ENCODE measurements at places on chromosomes 4 and X.

DNA sequence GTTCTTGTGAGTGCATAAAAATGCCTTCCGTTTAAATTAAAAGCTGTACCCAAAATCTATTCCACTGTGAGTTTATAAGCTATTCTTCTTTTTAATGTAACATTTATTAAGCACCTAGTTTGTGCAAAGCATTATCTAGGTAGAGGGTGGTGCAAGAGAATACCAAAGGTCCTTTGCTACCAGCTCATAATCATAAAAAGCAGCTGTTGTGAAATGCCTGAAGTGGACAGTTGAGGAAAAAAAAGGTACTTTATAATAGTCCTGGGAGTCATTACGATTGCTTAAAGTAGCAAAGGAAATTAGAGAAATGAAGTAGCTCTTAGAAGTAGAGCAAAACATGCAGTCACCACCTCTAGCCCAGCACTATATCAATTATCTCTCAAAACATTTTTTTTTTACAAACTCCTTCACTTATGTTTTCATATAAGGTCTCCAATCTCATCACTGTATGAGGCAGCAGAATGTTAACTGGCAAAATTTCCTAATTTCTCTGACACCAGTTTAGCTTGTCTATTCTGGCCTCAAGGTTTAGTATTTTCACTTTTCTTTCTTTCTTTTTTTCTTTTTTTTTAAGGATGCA, 2.1 kb downstream of the MBNL3 start:
- no peak for DNase-seq

GRCh38 chrX:1358793-1359476, 22.4 kb downstream of the IL3RA start:
- DNase-seq = no peak

GRCh38 chr4:23476515-23477090, 413.2 kb downstream of the PPARGC1A start:
- DNase-seq = no peak

- DNase-seq = peak; percentile 58
Measured at GRCh38 chr4:150181536-150181935, 103.3 kb downstream of the DCLK2 start.

DNA sequence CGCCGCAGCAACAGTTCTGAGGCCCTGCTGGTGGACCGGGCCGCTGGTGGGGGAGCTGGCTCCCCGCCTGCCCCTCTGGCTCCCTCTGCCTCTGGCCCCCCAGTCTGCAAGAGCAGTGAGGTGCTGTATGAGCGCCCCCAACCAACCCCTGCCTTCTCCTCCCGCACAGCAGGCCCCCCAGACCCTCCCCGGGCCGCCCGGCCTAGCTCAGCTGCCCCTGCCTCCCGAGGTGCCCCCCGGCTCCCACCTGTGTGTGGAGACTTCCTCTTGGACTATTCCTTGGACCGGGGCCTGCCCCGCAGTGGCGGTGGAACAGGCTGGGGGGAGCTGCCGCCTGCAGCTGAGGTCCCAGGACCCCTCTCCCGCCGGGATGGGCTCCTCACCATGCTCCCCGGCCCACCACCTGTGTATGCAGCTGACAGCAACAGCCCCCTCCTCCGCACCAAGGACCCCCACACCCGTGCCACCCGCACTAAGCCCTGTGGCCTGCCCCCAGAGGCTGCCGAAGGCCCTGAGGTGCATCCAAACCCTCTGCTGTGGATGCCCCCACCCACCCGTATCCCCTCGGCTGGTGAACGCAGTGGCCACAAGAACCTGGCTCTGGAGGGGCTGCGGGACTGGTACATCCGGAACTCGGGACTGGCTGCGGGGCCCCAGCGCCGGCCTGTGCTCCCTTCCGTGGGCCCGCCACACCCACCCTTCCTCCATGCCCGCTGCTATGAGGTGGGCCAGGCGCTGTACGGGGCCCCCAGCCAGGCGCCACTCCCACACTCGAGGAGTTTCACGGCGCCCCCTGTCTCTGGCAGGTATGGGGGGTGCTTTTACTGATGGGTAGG, 6.3 kb downstream of the PRAF2 start:
- DNase-seq = no peak

GRCh38 chr4:72971572-72971971, 97.9 kb downstream of the COX18 start:
- no peak for DNase-seq

DNA sequence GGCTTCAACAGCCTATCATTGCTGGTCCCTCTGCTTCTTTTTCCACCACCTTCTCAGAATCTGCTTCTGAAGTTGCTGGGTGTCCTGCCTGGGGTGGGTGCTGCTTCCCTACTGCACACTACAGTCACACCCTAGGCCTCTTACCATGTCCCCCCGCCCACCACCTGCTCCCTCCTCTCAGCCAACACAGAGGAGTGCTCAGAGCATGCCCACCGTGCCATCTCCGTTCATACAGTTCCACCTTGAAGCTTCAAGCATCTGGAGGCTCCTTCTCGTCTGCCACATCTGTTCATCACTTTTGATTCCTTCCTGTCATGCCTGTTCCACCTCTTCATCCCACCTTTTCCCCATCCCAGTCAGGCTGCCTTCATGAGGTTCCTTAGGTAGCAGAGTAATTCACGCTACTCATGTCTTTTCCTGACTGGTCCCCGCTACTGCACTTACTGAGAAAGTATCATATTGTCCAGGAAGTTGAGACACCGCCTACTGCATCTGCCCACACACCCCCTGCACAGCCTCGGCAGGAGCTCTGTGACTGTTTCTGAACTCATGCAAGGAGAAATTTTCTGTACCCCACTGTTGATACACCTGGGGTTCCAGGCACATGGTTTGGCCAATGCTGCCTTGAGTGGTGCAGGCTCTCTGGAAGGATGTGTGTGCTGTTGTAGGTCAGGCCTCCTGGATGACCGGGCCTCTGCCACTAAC, 39.5 kb downstream of the HADH start:
- DNase-seq = no peak

DNA sequence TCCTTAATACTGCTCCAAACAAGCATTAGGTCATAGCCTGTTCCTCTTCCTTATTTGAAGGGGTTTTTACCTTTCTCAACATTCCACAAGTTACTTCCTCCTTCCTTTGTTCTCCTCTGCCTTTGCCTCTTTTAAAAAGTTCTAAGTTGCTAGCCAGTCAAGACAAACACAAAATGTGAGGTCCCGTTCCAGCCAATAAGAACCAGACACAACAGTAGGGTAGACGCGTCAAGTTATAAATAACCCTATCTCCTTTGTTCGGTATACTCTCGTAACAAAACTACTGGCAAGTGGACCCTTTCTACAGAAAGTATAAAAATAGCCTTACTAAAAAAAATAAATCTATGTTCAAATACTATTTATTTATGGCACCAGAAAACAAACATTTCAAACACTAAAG, 6.3 kb upstream of the ACE2 start:
- DNase-seq = no peak

DNA sequence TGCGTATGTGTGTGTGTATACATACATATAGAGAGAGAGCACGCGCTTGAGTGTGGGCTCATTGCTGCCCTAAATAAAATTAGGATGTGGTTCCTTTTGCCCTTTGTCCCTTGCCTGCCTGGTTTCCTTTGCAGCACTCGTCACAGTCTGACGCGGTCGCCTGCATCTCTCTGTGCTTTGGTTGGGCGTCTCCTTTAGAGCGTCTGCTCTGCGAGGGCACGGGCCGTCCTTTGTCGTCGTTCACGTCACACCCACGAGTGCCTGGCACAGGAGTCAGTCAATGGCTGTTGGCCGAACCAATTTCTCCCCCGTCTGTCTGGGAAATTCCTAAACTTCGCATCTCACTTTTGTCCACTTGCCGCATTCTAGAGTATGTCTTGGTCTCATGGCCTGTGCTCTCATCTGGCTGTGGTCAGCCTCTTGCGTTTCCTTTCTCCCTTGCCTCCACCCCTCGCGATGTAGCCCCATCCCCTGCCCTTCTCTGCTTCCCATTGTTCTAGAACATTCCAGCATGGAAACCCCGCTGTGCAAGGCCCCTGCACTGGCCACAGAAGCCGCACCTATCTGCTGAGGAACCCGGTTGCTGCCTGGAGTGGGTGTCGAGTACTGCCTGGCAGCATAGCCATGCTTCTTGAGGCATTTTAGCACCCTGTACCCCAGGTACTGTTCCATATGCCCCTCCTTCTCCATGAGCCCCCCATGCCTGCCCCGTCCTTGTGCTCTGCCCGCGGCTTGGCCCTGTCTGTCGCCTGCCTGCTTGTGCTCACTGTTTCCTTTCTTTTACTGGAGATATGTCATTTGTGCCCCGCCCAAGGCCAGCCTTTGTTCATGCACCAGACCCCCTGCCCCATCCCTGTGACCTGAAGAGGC, 8.0 kb downstream of the MAEA start:
- DNase-seq = no peak
